ENCODE measurements at places on chromosomes 5 and 9.

GRCh38 chr5:179271428-179271734, 73.9 kb downstream of the ADAMTS2 start:
- DNase-seq = no peak

- no peak for DNase-seq
Observed at GRCh38 chr5:104084896-104085295, 522.3 kb upstream of the NUDT12 start.

DNA sequence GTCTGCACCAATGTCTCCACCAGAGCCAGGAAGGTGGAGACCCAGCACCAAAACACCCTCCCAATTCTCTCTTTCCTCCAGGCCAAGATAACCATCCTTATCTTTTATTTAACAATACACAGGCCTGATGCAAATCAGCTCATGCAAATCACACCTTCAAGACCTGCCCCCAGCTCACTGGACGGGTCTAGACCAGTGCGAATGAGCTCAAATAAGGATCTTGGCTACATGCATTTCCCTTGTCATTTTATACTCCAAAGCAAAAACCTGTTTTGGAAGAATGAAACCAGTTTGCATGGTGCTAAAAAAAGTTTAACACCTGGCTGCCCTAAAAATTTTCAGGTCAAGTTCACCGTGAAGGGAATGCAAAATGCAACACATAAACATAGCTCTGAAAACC, 31.9 kb upstream of the DAPK1 start:
- no peak for DNase-seq

DNA sequence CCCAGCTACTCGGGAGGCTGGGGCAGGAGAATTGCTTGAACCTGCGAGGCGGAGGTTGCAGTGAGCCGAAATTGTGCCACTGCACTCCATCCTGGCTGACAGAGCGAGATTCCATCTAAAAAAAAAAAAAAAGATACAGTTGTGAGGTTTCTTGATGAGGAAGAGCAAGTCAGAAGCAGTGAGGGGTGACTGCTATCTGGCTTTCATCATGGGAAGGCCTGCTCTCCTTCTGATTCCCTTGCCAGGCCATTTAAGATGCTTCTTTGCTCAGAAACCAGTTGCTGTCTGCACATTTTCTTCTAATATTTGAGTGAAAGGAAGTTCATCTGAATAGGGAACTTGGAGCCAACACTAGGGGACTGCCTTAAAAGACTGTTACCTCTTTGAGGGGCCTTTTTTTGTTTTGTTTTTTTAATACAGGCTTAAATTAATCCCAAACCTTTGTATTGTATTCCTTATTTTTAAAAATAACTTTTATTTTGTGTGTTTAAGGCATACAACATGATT, 201.9 kb downstream of the ARHGAP26 start:
- no peak for DNase-seq

DNA sequence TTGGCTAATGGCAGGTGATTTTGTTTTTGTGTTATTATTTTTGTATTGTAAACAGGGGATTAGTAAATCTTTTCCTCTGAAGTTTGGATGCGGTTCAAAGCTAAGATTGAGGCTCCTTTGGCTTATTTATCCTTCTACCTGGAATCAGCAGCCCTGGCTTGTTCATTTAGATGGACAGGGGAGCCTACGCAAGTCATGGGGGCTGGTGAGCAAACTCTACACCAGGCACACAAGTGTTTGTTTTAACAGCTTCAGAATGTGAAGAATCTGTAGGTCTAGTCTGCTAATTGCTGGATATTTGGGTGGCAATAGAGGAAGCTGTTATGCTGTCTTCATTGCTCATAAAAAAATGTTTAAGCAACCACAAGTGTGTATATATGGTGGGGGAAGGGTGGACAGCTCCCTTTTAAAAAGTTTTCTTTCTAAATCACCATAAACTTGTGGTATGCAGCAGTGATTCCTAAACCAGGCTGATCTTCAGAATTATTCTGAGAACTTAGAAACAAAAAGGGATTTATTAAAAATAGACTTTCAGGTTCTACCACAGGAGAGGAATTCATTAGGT, 20.7 kb downstream of the ZNF462 start:
- DNase-seq = no peak

GRCh38 chr5:42953041-42953440, 87.1 kb downstream of the ANXA2R start:
- DNase-seq = no peak

DNA sequence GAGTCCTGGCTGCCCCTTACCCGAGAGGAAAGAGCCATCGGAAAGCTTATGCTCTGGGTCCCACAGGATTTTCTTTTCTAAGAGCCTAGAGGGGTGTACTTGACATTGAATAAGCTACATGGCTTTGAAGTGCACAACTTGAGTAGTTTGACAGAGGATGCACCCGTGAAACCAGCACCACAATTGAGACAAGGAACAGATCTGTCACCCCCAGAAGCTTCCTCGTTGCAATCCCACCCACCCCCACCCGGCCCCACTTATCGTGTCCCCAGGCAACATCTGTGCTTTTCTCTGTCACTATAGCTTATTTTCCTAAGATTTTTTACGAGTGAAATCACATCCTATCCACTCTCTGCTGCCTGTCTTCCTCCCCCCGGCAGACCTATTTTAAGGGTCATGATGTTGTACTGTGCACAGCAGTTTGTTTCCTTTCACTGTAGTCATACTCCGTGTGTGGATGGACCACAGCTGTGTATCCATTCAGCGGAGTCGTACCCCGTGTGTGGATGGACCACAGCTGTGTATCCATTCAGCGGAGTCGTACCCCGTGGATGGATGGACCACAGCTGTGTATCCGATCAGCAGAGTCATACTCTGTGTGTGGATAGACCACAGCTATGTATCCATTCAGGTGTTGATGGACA, 8.8 kb upstream of the FCN2 start:
- DNase-seq = no peak

DNA sequence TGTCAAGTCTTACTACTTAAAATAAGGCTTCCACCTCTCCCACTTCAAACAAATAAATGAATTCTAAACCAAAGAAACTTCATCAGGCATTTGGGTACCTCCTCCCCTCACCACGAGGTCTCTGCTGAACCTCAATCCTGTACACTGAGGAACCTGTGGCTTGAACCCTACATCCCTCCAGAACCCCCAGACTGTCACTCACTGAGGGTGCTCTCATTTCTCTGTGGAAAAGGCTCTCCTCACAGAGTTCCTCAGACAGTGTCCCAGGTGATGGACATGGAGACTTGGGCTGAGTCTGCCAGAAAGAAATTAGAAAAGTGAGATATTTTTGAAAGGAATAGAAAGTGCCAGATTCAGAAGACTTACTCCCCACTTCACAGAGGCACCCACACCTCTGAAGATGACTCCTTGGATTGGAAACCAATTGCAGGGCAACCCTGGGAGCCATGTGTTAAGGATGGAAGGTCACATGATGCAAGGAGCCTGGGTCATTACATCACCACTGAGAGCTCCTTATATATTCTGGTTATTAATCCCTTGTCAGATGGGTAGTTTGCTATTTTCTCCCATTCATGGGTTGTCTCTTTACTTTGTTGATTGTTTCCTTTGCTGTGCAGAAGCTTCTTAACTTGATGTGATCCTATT, 19.8 kb downstream of the MLANA start:
- DNase-seq = no peak

GRCh38 chr9:122949696-122950095, 8.9 kb downstream of the RABGAP1 start:
- DNase-seq = no peak

GRCh38 chr9:121906074-121906870, 186.8 kb downstream of the TTLL11 start:
- peak; percentile 71 for DNase-seq

- peak; percentile 18 for DNase-seq
Observed at GRCh38 chr5:139593716-139594319, 32.7 kb downstream of the UBE2D2 start.

DNA sequence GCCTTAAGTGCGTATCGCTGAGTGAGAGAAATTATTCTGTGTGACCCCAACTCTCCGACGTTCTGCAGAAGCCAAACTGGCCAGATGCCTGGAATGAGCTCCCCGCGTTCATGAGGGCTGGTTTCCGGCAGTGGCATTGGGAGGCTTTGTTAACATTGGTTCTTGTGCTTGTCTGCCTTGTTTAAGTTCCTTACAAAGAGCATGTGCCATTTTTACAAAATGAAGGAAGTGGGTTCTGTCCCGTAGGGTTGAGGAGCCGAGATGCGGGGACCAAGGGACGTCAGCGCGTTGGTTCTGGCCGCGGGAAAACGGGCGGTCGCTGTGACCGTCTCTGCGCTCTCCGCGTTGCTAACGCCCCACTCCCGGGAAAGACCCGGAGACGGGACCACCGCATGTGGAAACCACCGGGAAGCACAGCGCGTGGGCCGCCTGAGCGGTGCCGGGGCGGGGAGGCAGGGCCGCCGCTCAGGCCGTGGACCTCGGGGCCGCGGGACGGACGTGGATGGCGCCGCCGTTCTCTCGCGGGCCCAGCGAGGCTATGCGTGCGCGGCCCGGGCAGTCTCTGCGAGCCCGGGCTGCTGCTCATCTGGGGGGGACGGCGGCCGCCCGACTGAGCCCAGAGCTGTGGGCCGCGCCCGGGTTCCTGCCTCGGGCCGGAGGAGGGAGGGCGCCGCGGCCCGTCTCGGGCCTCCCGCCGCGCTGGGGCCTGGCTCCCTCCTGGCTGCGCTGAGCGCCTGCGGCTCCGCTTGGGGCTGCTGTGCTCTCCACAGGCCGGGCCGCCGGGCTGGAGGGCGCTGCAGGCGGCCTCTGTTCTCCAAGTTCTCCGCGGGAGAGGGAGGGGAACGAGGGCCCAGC, 13.4 kb downstream of the RABL6 start:
- no peak for DNase-seq

GRCh38 chr5:36561601-36562000, 44.8 kb upstream of the SLC1A3 start:
- no peak for DNase-seq

DNA sequence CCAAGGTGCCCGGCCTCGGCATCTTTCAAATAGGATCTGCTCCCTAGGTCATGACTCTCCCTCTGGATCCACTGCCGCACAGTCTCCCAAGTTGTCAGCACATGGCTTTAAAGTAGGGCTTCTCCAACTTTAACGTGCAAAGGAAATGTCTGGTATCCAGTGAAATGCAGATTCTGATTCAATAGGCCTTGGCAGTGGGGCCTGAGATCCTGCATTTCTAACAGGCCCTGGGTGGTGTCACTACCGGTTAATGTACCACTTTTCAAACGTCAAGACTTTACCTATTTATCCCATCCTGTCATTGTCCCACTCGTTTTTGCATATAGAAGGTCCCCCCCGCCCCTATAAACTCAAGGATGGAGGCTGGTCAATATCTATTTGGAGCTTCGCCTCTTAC, 137.6 kb upstream of the ZNF618 start:
- DNase-seq = no peak

- DNase-seq = peak; percentile 78
Observed at GRCh38 chr9:115952430-115953292, 200.9 kb upstream of the PAPPA start.

GRCh38 chr9:1535051-1535450, 480.1 kb upstream of the SMARCA2 start:
- DNase-seq = no peak

- DNase-seq = no peak
Observed at GRCh38 chr5:110852053-110852452, 113.2 kb downstream of the SLC25A46 start.
